Activated naive CD4-positive, alpha-beta T cell treated with anti-CD3 and anti-CD28 coated beads for 36 hours (primary cell): ENCODE measurements at places on chromosomes 2 and 18. TPM values are rescaled to one million over a fixed set of nuclear protein-coding genes. Genes with fewer than 3 reads are reported as not detected.

The KIF5C gene
- total RNA-seq = 18.6 TPM

The NT5C1B gene
- not detected for total RNA-seq

The TGOLN2 gene
- 85.4 TPM for total RNA-seq

The GAL3ST2 gene
- not detected for total RNA-seq

The SMYD1 gene
- not detected for total RNA-seq

The IL18R1 gene
- 17.1 TPM for total RNA-seq

The EPB41L3 gene
- 8.7 TPM for total RNA-seq

DNA sequence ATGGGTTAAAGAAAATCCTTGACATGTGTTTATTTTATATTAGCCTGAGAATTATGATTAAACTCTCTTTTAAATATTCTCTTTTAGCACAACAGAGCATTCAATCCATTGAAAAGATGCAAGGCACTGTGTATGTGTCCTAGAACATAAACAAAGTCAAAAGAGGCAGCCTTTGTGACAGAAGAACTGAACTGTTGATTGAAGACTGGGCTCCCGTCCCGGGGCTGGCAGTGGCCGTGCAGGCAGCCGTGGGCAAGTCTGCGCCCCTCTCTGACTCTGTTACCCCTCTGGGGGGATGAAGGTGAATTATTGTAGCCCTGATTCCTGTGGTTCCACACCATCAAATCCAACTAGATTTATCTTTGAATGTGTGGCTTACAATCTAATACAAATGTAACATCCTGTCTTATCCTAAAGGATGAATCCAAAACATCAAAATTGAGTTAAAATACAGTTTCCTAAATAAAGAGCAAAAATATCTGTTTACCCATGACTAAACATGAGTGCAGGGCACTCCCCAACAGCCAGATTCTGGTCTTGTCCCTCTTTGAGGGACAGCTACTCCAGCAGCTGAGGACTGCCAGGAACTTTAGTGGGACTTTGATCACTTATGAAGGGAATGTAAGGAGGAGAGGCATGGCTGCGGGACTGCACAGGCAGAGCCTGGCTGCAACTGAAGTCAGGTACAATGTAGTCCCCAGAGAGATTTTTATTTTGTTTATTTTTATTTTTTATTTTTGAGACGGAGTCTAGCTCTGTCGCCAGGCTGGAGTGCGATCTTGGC is 37.3 kb upstream of the SH3BP4 start:
- no peaks in the 10 kb centered on the region for H3K4me1 ChIP-seq
- no peak overlapping the region for H3K27ac ChIP-seq

DNA sequence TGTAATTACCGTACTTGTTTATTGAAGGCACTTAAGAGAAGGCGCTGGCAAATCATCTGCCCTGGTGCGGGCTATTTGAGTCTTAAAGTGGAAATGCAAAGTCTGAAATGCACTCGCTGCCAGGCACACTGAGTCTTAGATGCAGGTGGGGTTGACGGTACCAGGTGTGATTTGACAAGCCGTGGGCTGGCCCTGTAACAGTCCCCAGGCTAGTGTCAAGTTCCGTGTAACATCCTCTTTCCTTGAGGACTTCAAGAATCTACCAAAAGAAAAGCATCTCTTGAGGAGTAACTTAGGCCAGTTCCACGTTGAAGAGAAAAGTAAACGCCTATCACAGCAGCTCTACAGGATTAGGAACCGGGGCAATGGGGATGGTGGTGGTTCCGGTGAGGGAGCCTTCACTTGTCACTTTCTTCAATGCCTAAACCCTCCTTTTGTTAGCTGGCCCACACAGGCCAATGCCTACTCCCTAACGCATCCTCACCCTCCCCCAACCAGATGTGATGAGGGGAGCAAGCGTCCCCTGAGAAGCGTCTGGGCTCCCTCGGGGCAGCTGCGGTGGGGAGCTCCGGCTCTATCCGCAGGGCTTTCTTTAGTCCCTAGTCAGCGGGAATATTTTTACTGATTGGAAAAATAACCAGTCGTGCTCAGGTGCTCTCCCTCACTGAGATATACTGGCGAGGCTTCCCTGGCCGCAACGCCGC is 1.5 kb upstream of the UGP2 start:
- H3K4me3 ChIP-seq = peak overlapping the region; percentile 99
- peaks cover 26% of the 10 kb centered on the region for H3K4me1 ChIP-seq
- peak overlapping the region; percentile 99 for H3K27ac ChIP-seq
- no peaks in the 10 kb centered on the region for H3K27me3 ChIP-seq
- peaks cover 4% of the 10 kb centered on the region for H3K36me3 ChIP-seq
- peak; percentile 39 for DNase-seq

DNA sequence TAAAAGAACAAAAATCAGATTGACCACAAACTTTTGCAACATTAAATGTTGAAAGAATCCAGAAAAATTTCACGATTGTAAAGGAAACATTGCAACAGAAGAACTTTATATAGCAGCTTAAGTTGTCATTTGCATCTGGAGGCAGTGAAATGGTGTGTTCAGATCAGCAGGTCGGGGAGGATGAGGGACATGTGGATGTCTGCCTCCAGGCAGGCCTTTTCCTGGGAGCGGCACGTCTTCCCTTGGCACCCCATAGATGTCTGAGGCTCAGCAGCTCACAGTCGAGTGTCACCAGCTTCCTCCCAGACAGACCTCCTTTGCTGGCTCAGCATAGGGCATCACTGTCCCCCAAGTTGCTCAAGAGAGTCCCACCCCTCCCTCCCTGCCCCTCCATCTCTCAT is 44.3 kb upstream of the ASB1 start:
- H3K36me3 ChIP-seq = peaks cover 13% of the 10 kb centered on the region
- no peaks in the 10 kb centered on the region for H3K27me3 ChIP-seq
- H3K4me3 ChIP-seq = no peak overlapping the region
- no peak for DNase-seq

DNA sequence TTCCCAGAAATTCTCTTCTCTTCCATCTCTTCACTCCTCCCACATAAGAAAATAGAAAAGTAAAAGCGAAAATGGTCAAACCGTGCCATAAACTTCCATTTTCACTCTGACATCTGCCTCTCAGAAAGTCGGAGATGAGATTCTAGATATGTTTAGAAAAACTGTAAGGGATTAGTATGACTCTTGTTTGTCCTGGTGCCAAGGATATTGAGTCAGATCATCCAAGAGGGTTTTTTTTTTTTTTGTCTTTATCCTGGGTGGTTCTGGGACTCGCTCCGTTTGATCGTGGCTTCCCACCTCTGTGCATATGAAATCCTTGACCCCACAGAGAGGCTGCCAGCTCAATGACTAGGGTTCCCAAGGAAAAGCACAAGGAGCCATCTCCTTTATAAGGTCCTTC is 17.3 kb downstream of the EN1 start:
- H3K4me3 ChIP-seq = no peak overlapping the region
- H3K36me3 ChIP-seq = no peaks in the 10 kb centered on the region
- DNase-seq = no peak

GRCh38 chr2:84857566-84857965 is 23.3 kb downstream of the TRABD2A start:
- peak overlapping the region; percentile 91 for H3K27ac ChIP-seq
- no peak for DNase-seq
- H3K4me3 ChIP-seq = no peak overlapping the region
- H3K4me1 ChIP-seq = peaks cover 94% of the 10 kb centered on the region
- H3K27me3 ChIP-seq = no peaks in the 10 kb centered on the region
- peaks cover 32% of the 10 kb centered on the region for H3K36me3 ChIP-seq

DNA sequence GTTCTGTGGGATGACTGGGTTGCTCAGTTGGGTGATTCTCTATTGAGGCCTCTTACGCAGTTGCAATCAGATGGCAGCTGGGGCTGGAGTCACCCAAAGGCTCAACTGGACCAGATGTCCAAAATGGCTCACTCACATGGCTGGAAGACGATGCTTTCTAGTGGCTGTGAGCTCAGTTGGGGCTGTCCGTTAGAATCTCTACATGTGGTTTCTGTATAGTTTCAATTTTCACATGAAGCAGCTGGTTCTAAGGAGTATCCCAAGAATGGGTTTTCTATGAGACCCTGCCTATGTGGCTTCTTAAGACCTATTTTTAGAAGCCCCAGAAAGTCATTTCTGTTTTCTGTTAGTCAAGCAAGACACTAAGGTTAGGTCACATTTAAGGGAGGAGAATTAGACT is 4.4 kb downstream of the XRCC5 start:
- no peak for DNase-seq
- H3K27me3 ChIP-seq = no peaks in the 10 kb centered on the region
- H3K4me1 ChIP-seq = peaks cover 78% of the 10 kb centered on the region
- H3K27ac ChIP-seq = peak overlapping the region; percentile 99

- peaks cover 24% of the 10 kb centered on the region for H3K27me3 ChIP-seq
- peak; percentile 40 for DNase-seq
- H3K36me3 ChIP-seq = no peaks in the 10 kb centered on the region
- no peak overlapping the region for H3K27ac ChIP-seq
- no peak overlapping the region for H3K4me3 ChIP-seq
- H3K4me1 ChIP-seq = peaks cover 4% of the 10 kb centered on the region
Observed at GRCh38 chr2:37366773-37367172, 22.3 kb downstream of the QPCT start.

GRCh38 chr2:157312866-157313486 is 12.6 kb downstream of the ERMN start:
- H3K4me1 ChIP-seq = peaks cover 49% of the 10 kb centered on the region
- peak overlapping the region; percentile 41 for H3K27ac ChIP-seq
- no peaks in the 10 kb centered on the region for H3K27me3 ChIP-seq
- peak; percentile 17 for DNase-seq
- no peaks in the 10 kb centered on the region for H3K36me3 ChIP-seq

GRCh38 chr2:183665425-183665824 is 541.2 kb downstream of the NUP35 start:
- no peak overlapping the region for H3K4me3 ChIP-seq
- no peak for DNase-seq
- no peaks in the 10 kb centered on the region for H3K36me3 ChIP-seq
- H3K27ac ChIP-seq = no peak overlapping the region
- no peaks in the 10 kb centered on the region for H3K27me3 ChIP-seq

DNA sequence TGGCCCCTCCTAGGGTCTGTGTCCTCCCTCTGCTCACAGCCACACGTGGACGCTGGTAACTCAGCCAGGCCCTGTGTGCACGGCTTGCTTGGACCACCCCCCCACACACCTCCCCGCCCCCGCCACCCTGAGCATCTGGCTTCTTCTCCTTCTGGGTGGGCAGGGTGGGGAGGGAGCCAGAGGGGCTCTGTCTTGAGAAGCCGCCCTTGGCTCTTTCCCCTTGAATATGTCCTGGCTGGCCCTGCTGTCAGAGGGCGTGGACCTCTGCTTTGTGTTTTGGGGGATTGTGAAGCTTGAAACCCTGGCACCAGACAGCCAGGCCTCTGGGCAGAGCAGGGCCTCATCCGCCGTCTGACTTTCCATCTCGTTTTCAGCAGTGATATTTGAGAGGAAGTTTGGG is 72.1 kb downstream of the GLI2 start:
- no peak for DNase-seq
- no peaks in the 10 kb centered on the region for H3K4me1 ChIP-seq
- H3K27me3 ChIP-seq = peaks cover 6% of the 10 kb centered on the region
- no peak overlapping the region for H3K4me3 ChIP-seq
- no peaks in the 10 kb centered on the region for H3K36me3 ChIP-seq
- no peak overlapping the region for H3K27ac ChIP-seq

DNA sequence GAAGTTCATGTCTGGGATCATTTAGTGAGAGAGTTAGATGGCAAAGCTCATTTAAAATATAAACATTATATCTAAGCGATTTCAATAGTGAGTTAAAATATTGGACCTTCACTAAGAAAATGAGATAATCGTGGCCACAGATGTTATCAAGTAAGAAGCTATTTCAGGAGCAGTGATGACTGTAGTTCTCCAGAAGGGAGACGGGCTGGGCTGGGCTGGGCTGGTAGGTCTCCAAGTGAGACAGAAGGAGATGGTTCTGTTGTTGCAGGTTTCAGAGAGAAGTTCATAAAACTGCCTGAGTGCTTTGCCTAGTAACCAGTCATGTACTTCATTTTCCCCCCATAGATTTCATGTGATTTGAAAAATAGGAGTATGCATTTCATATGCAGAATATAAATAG is 130.1 kb upstream of the DAPL1 start:
- peaks cover 12% of the 10 kb centered on the region for H3K36me3 ChIP-seq
- H3K4me3 ChIP-seq = no peak overlapping the region
- H3K27me3 ChIP-seq = no peaks in the 10 kb centered on the region

DNA sequence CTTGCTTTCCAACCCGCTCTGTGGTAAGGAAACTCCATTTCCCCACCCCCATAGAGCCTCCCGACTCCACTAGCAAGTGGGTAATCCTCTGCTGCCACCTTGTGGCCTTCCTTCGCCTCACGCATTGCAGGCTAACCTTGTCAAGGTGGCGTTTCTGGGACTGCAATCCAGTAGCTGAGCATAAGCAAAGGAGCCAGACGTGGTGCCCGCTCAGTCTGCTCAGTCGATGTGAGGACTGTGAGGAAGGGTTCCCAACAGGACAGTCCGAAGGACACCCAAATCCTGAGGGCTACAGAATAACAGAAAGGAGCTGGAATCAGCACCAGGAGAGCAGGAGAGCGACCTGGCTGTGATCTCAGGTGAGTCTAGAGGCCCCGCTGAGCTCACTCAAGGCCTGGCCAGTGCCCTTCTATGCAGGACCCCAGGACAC is 144.2 kb downstream of the SUCLG1 start:
- H3K4me3 ChIP-seq = no peak overlapping the region
- H3K27me3 ChIP-seq = peaks cover 5% of the 10 kb centered on the region
- peak; percentile 90 for DNase-seq
- H3K4me1 ChIP-seq = peaks cover 4% of the 10 kb centered on the region
- no peaks in the 10 kb centered on the region for H3K36me3 ChIP-seq

- H3K27ac ChIP-seq = no peak overlapping the region
- no peaks in the 10 kb centered on the region for H3K4me1 ChIP-seq
- no peak for DNase-seq
- peaks cover 3% of the 10 kb centered on the region for H3K27me3 ChIP-seq
- no peak overlapping the region for H3K4me3 ChIP-seq
- H3K36me3 ChIP-seq = no peaks in the 10 kb centered on the region
Observed at GRCh38 chr2:216665717-216666116, 29.6 kb downstream of the IGFBP5 start.

GRCh38 chr18:37442477-37442876 is 123.1 kb downstream of the CELF4 start:
- H3K27me3 ChIP-seq = peaks cover 6% of the 10 kb centered on the region
- no peaks in the 10 kb centered on the region for H3K4me1 ChIP-seq
- H3K4me3 ChIP-seq = no peak overlapping the region
- H3K36me3 ChIP-seq = no peaks in the 10 kb centered on the region
- no peak overlapping the region for H3K27ac ChIP-seq

- H3K36me3 ChIP-seq = peaks cover 2% of the 10 kb centered on the region
- peaks cover 3% of the 10 kb centered on the region for H3K4me1 ChIP-seq
- DNase-seq = no peak
- H3K4me3 ChIP-seq = no peak overlapping the region
Observed at GRCh38 chr2:99700482-99701398, 210.9 kb upstream of the REV1 start.

DNA sequence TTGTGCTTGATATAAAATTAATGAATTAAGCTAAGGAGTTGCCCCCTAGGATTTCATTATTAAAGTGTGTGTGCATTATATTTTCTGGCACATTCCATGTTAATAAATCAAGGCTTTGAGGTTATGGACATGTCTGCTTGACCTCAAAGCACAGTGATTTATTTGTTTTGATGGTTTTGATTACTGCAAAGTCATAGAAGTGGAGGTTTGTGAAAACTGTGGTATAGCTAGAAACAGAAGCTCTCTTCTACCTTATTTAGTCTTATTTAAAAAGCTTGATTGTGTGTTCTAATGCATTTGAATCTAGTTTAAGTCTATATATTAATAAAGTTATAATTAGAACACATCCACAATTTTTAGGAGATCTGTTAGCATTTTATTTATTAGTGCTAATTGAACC is 32.2 kb downstream of the DOK6 start:
- H3K27me3 ChIP-seq = peaks cover 7% of the 10 kb centered on the region
- DNase-seq = no peak
- no peaks in the 10 kb centered on the region for H3K4me1 ChIP-seq
- no peak overlapping the region for H3K4me3 ChIP-seq
